Coronary artery (tissue), 2 donors: ENCODE measurements at places on chromosomes 7 and 10.

DNA sequence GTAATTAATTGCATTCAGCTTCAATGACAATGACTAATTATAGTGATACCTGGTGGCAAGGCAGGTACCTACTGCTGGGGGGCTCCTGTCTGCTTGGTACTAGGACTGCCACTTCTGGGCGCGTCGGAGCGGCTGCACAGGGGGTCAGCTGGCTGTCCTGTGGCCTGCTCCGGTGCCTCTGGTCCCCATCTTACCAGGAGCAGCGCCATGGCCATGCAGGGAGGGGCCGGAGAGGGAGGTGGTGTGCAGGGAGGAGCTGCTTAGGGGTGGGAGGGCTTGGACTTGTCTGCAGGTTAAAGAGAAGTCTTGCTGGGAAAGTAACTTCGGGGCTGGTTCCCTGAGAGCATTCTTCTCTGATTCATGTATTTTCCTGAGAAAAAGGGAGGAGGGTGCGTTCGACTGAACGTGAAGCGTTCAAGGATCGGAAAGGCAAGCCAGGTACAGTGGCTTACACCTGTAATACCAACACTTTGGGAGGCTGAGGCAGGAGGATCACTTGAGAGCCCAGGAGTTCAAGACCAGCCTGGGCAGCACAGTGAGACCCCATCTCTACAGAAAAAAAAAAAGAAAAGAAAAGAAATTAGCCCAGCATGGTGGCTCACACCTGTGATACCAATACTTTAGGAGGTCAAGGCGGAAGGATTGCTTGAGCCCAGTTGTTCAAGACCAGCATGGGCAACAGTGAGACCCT lies 15.4 kb downstream of the CUX1 start:
- DNase-seq, result no peak

DNA sequence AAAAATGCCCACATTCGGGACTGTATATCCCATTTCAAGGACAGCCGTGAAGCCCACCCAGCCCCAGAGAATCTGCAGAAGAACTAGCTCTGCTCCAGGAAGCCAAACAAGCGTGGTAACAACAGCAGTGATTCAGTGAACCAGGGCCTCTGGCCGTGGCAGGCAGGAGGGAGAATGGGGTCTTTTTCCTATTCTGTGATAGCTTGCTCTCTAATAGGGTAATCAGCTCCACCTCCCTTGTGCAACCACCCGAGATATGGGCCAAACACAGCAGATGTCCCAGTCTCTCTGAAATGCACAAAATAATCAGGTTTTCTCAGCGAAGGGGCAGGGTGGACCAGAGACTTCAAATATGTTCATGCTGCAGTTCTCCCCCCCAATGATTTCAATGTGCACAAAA lies 35.8 kb downstream of the CHST15 start:
- DNase-seq, result no peak

DNA sequence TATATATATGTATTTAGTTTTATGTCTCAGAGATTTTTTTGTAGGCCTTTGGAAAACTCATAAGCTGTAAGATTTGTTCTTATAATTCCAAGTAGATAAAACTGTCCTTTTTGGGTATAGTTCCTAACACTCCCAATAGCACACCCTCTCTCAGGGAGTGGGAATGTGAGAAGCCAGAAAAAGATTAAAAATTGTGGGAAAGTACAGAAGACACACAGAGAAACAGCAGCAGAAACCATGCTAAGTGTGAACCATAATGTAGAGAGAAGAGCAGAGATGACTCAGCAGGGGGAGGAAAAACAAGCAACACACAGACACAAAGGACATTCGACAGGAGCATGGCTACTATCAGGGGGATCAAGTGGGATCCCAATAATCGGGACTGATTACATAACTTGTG lies 401.6 kb downstream of the MAGI2 start:
- no peak for DNase-seq

DNA sequence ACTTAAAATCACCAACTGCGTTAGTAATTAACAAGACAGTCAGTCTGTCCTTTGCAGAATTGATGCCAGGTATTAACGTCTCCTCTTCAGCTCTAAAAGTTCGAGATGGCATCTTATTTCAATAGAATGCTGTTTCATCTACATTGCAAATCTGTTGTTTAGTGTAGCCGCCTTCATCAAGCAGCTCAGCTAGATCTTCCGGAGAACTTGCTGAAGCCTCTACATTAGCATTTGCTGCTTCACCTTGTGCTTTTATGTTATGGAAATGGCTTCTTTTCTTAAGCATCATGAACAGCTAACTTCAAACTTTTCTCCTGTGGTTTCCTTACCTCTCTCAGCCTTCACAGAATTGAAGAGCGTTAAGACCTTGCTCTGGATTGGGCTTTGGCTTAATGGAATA lies 95.5 kb upstream of the FAM20C start:
- DNase-seq, result no peak

DNA sequence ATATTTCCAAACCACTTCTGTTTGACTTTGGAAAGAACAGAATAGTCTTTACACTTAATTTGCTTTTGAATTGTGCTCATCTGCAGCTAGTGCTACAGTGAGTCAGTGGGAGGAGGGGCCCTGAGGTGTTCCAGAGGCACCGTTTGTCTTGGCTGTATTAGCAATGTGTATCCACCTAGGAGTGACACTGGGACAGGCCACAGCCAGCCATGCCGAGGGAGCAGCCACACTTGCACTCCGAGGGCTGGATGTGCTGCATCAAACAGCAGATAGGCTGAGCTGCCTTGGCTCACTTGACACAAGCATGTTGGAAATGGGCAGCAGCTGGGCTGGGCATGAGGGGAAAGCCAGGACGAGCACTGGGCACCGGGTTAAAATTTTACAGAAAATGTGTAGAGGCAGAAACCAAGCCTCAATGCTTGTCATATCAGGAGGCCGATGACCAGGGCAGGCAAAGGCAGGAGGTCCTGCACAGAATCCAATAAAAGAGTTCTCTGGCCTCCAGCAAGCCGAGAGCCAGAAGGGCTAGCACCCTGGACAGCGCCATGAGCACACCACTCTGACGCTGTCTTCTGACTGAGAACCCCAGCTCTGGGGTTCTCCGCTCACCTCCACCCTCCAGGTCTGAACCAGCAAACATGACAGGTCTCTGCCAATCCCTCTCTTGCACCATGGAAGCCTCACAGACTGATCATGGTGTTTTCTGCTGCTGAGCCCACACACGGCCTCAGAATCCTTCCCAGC lies 163.3 kb downstream of the GRID1 start:
- no peak for DNase-seq

DNA sequence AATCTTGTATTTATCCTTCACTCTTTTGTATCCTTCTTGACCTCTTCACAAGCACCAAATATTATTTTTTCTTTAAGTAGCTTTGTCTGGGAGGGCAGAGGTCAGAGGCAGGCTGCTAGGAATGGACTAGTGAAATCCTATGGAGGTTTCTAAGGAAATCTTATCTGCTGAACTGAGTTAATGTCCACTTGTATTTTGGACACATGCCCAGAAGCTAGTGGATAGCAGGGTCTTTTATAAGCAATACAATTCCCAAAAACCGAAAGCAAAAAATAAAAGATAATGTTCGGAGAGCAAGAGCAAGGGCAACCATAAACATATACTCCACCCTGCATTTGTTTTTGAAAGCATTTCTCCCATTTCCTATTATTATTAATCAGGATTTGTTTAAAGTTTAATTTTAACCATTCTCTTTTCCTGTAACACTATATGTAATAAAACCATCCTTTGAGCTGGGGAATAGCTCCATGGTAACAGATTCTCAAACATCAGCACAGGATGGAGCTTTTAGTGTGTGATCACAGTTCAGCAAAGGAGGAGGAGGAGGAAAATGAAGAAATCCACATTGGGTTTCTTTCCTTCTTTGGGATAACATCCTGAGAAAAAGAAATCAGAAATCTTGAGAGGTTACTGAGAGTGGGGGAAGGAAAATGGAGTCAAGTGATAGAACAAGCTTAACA lies 328.2 kb upstream of the LRRN3 start:
- no peak for DNase-seq
